Stimulated activated CD4-positive, alpha-beta T cell treated with anti-CD3 and anti-CD28 coated beads, Interleukin-15, amount 100 ng/mL, for 48 hours (primary cell): ENCODE measurements at places on chromosomes 13 and 19.

DNA sequence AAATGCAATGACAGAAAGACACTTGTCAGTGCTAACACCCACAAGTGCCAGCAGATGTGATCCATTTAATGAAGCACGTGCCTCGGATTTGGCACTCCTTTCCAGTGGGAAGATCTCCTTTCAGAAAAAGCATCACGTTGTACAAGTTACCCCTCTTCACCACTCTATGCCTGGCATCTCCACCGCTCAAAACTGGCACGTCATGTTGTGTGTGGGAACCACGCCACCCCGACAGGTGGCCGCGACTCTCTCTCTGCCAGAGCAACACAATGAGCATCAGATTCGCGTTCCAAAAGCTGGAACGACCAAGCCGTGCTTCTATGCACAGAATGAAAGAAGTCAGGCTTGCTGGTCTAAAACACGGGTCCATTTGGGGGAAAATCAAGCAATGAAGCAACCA lies 24.3 kb downstream of the TMTC4 start:
- no peak for DNase-seq

GRCh38 chr19:1408300-1409203 lies 1.2 kb downstream of the DAZAP1 start:
- no peak for DNase-seq

DNA sequence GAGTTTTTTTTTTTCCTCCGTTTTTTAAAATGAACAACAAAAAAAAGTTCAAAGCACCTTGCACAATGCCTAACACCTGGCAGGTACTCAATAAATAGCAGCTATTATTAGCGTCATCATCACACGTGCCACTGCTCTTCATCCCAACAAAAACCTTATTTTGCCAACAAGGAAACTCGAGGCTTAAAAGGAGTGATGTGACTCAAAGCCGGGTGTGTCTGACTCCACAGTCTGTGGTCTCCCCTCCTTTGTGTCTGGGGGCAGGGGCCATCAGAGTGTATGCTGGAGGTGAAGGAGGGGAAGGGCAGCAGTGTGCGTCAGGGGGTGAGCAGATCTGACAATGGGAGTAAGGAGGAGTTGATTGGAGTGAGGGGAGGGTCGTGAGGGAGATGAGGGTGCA lies 34.1 kb upstream of the POU2F2 start:
- no peak for DNase-seq

DNA sequence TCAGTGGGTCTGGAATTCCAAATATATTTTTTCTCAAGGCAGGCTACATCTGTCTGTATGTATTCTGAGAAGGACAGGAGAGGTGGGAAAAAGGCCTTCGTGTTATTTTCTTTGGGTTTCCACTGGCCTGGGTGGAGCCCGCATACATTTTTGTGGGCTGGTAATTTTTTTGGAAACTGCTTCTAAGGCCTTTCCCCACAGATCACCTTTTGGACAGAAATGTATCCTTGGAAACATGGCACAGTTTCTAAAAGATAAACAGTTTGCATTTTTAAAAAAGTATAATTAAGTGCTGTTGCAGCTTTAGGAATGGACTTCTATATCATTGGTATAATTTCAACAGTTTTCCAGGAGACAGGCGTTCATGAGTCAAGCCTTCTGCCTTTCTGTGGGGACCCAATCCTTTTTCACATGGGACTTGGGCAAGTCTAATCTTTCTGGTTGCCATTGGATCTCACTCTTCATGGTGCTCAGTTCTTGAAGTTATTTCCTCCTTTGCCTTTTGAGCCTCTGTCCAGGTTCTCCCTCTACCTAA lies 8.9 kb downstream of the RFX2 start:
- no peak for DNase-seq
